ENCODE measurements at places on chromosomes 7 and 10.

- H3K4me3 ChIP-seq = no peak overlapping the region
- H3K36me3 ChIP-seq = no peaks in the 10 kb centered on the region
- H3K27me3 ChIP-seq = no peaks in the 10 kb centered on the region
- no peaks in the 10 kb centered on the region for H3K4me1 ChIP-seq
- peak; percentile 29 for DNase-seq
These were observed 18.5 kb upstream of the NPFFR1 start for GRCh38 chr10:70302292-70302691.

DNA sequence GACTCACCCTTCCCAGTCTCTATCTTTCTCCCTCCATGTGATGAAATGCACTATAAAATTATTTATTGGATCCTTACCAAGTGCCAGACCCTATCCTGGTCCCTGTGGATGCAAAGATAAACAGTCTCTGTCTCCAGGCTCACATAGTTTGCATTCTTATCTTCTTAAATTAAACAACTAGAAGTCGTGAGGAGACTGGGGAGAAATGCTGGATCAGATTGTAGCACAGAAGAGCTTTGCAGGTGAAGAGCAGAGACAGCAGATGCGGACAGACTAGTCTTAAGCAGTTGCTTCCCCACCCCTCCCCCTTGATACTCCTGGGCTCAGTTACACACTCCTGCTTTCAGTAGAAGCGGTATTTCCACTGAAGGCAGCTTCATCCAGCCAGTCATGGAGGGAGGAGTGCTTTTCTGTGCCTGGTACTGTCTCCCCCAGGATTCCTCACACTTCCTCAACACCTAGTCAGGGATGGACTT, 20.8 kb upstream of the CDK1 start:
- no peaks in the 10 kb centered on the region for H3K27me3 ChIP-seq
- H3K36me3 ChIP-seq = no peaks in the 10 kb centered on the region
- H3K4me1 ChIP-seq = no peaks in the 10 kb centered on the region
- H3K27ac ChIP-seq = no peak overlapping the region
- H3K4me3 ChIP-seq = no peak overlapping the region

DNA sequence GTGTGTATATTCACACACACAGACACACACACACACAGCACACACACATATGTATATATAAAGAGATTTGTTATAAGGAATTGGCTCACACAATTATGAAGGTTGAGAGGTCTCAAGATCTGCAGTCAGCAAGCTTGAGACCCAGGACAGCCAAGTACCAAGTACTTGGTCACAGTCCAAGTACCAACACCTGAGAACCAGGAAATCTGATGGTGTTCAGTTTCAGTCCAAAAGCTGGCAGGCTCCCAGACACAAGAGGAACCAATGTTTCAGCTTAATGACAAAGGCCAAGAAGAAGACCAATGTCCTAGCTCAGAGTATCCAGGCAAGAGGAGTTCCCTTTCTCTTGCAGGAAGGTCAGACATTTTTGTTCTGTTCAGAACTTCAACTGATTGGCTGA, 780.2 kb downstream of the MAGI2 start:
- no peaks in the 10 kb centered on the region for H3K36me3 ChIP-seq
- no peak overlapping the region for H3K4me3 ChIP-seq
- no peak for DNase-seq
- H3K27ac ChIP-seq = no peak overlapping the region
- no peaks in the 10 kb centered on the region for H3K27me3 ChIP-seq
- no peaks in the 10 kb centered on the region for H3K4me1 ChIP-seq

DNA sequence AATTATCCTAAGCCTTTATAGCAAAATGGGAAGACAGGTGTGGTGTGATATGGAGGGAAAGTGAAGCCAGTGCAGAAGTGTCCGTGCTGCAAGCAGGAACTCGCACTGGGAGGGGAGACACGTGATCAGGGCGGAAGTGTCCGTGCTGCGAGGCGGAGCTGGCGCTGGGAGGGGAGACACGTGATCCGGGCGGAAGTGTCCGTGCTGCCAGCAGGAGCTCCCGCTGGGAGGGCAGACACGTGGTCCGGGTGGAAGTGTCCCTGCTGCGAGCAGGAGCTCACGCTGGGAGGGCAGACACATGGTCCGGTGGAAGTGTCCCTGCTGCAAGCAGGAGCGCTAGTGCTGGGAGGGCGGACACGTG, 40.5 kb upstream of the PRKAR1B start:
- no peaks in the 10 kb centered on the region for H3K27me3 ChIP-seq
- H3K36me3 ChIP-seq = peaks cover 79% of the 10 kb centered on the region
- no peak overlapping the region for H3K27ac ChIP-seq
- no peak overlapping the region for H3K4me3 ChIP-seq

DNA sequence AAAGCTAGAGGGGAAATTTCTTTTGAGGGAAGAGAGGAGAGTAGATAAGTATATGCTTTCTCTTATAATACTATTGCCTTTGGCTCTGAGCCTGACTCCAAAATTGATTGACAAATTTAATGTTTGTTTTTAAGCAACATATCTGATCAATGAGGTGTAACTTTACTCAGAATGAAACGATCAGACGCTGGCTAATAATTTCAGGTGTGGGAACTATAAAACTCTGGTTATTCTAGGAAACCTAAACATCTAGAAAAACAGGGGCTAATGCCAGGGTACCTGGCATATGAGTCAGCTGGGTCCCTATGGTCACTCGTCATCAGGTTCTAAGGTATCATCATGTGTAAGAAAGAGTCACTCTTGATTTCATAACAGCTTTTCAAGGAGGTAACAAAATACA, 139.7 kb downstream of the ATE1 start:
- H3K27ac ChIP-seq = no peak overlapping the region
- DNase-seq = no peak
- no peaks in the 10 kb centered on the region for H3K27me3 ChIP-seq
- peaks cover 5% of the 10 kb centered on the region for H3K36me3 ChIP-seq

- H3K4me1 ChIP-seq = no peaks in the 10 kb centered on the region
- H3K4me3 ChIP-seq = no peak overlapping the region
- no peak overlapping the region for H3K27ac ChIP-seq
- no peaks in the 10 kb centered on the region for H3K36me3 ChIP-seq
- DNase-seq = no peak
These were observed 48.5 kb upstream of the KCNMA1 start for GRCh38 chr10:77686096-77686495.

GRCh38 chr7:139328375-139328774, 12.8 kb upstream of the FMC1 start:
- no peaks in the 10 kb centered on the region for H3K27me3 ChIP-seq
- H3K36me3 ChIP-seq = no peaks in the 10 kb centered on the region
- no peak overlapping the region for H3K27ac ChIP-seq
- no peaks in the 10 kb centered on the region for H3K4me1 ChIP-seq
- no peak for DNase-seq
- H3K4me3 ChIP-seq = no peak overlapping the region

GRCh38 chr7:151615784-151616183, 96.1 kb upstream of the RHEB start:
- no peak for DNase-seq
- no peaks in the 10 kb centered on the region for H3K27me3 ChIP-seq
- H3K27ac ChIP-seq = no peak overlapping the region
- H3K4me1 ChIP-seq = peaks cover 4% of the 10 kb centered on the region
- peaks cover 7% of the 10 kb centered on the region for H3K36me3 ChIP-seq
- H3K4me3 ChIP-seq = no peak overlapping the region

- no peak for DNase-seq
- no peaks in the 10 kb centered on the region for H3K4me1 ChIP-seq
- no peaks in the 10 kb centered on the region for H3K36me3 ChIP-seq
- no peak overlapping the region for H3K4me3 ChIP-seq
- no peak overlapping the region for H3K27ac ChIP-seq
These were observed 131.1 kb upstream of the SLC26A5 start for GRCh38 chr7:103577059-103577458.

GRCh38 chr7:33258491-33258951, 129.2 kb downstream of the BBS9 start:
- H3K27ac ChIP-seq = no peak overlapping the region
- no peak for DNase-seq
- H3K27me3 ChIP-seq = no peaks in the 10 kb centered on the region
- H3K4me3 ChIP-seq = no peak overlapping the region

GRCh38 chr7:27179030-27179429, 4.9 kb upstream of the HOXA10 start:
- no peaks in the 10 kb centered on the region for H3K36me3 ChIP-seq
- peak overlapping the region; percentile 39 for H3K4me3 ChIP-seq
- peak overlapping the region; percentile 96 for H3K27ac ChIP-seq
- no peaks in the 10 kb centered on the region for H3K27me3 ChIP-seq
- peak; percentile 64 for DNase-seq
